ENCODE measurements at places on chromosomes 3 and 15.

DNA sequence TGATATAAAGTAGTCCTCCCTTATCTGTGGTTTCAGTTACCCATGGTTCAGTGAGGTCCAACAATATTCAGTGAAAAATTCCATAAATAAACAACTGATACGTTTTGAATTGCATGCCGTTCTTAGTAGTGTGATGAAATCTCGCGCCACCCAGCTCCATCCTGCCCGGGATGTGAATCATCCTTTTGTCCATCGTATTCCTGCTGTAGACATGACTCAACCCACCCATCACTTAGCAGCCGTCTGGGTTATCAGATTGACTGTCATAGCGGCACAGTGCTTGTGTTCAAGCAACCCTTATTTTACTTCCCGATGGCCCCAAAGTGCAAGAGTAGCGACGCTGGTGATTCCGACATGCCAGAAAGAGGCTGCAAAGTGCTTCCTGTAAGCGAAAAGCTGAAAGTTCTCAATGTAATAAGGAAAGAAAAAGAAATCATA, 48.0 kb upstream of the MEX3B start:
- DNase-seq, result no peak

GRCh38 chr15:61479613-61480012, 250.5 kb upstream of the RORA start:
- DNase-seq, result no peak

DNA sequence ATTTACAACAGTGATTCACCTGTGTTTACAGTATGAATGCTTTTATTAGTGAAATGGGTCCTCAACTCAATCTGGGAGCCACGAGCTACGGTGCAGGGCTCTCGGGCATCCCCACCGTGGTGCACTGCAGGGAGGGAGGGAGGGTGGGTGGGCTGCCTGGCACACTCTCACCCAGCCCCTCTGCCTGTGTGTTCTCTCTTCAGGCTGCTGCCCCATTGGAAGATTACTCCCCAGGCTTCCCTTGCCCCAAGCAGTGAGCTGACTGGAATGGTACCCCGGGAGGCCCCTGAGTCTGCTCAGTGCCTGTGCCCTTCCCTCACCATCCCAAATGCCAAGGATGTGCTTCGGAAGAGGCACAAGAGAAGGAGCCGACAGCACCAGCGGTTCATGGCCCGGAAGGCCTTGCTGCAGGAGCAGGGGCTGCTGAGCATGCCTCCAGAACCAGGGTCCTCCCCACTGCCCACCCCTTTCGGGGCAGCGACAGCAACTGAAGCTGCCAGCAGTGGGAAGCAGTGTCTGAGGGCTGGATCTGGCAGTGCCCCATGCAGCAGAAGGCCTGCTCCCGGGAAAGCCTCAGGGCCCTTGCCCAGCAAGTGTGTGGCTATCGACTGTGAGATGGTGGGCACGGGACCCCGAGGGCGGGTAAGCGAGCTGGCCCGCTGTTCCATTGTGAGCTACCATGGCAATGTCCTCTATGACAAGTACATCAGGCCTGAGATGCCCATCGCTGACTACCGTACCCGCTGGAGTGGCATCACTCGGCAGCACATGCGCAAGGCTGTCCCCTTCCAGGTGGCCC, 5.0 kb downstream of the AEN start:
- no peak for DNase-seq

DNA sequence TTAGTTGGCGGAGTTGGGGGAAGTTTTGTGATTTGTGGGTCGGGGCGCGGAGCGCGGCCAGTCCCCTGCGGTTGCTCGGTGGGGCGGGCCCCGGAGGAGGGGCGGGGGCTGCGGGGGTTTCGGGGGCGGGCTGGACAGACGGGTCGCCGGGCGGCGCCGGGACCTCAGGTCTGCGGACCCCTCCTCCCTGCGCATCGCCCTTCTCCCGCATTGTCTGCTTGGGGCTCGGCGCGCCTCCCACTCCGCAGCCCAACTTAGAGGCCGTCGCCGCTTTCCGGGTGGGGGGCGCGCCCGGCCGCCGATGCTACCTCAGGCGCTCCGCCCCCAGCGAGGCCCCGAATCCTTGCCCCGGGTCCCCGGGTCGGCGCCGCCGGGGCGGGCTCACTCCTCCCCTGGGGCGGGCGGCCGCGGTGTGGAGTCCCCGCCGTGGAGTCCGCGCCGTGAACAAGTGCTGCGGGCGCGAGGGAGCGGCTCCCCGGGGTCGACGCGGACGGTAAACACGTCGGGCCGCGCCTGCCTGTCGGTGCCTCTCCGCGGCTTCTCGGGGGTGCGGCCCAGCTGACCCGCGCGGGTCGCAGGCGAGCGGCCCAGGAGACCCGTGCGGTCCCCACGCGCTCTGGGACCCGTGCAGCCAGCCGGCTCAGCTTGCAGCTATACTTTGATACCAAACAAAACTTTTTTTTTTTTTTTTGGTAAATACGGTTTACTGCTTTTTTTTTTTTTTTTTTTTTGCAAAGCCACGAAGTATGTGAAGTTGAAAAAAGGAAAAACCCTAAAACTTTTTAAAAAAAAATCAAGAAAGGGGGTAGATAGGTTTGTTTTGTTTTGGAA, 624 bp downstream of the AKAP13 start:
- DNase-seq, result no peak

DNA sequence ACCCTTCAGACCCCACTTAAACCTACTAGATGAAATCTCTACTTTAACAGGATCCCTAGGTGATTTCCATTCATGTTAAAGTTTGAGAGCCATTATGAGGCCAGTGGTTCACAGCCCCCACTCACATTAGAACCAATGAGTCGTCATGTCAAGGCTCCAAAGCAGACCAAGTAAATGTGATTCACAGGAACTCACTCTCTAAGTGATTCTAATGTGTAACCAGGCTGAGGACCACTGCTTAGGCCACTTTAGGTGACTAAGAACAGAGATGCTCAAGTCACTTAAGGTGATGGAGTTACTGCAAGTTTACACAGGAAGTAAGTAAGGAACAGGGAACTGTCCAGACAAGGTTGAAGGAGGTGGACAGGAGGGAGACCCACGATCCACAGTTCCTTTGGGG, 7.7 kb downstream of the GALNT15 start:
- no peak for DNase-seq

GRCh38 chr3:119637679-119638477, 22.5 kb downstream of the POPDC2 start:
- DNase-seq, result peak; percentile 49

GRCh38 chr3:30123755-30124154, 482.6 kb upstream of the TGFBR2 start:
- no peak for DNase-seq

GRCh38 chr15:95604634-95605036, 725.9 kb upstream of the NR2F2 start:
- peak; percentile 5 for DNase-seq

DNA sequence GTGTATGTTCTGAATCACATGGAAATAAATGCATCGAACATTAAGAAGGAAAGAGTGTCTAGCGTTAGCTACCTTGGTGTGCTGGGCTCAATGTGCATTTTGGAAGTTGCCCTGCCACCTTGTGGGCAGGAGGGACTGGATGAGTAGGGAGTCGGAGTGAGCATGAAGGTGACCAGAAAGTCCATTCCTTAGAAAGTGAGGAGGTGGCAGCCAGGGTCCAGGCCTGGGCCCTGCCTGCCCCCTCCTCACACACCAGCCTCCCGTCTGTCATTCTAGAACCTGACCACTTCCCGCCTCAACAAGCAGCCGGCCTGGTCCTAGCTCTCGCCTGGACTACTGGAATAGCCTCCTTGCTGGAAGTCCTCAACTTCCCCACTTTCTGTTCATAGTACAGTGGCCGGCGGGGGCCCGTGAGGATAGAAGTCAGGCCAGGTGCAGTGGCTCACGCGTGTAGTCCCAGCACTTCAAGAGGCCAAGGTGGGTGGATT, 10.2 kb upstream of the GATA2 start:
- DNase-seq, result no peak

All from pons (tissue), 1 donor.